Activated naive CD8-positive, alpha-beta T cell treated with anti-CD3 and anti-CD28 coated beads, Interleukin-2, amount 10 ng/mL, durations not matched to agents 7 days and 5 days (primary cell): ENCODE measurements at places on chromosomes 2 and 18. TPM values are rescaled to one million over a fixed set of nuclear protein-coding genes. Genes with fewer than 3 reads are reported as not detected.

The GCG gene
- not detected for total RNA-seq

The CHPF gene
- total RNA-seq: 7.7 TPM

The WNT10A gene
- total RNA-seq: 1.9 TPM

The CAPN14 gene
- 0.17 TPM for total RNA-seq

GRCh38 chr2:207110715-207111114 is 55.0 kb downstream of the KLF7 start:
- H3K27ac ChIP-seq: no peak overlapping the region
- no peak overlapping the region for H3K4me3 ChIP-seq
- no peaks in the 10 kb centered on the region for H3K27me3 ChIP-seq
- H3K4me1 ChIP-seq: peaks cover 18% of the 10 kb centered on the region
- peaks cover 25% of the 10 kb centered on the region for H3K36me3 ChIP-seq
- no peak for DNase-seq

The DCC gene
- not detected for total RNA-seq

The TUBB8B gene
- total RNA-seq: not detected

DNA sequence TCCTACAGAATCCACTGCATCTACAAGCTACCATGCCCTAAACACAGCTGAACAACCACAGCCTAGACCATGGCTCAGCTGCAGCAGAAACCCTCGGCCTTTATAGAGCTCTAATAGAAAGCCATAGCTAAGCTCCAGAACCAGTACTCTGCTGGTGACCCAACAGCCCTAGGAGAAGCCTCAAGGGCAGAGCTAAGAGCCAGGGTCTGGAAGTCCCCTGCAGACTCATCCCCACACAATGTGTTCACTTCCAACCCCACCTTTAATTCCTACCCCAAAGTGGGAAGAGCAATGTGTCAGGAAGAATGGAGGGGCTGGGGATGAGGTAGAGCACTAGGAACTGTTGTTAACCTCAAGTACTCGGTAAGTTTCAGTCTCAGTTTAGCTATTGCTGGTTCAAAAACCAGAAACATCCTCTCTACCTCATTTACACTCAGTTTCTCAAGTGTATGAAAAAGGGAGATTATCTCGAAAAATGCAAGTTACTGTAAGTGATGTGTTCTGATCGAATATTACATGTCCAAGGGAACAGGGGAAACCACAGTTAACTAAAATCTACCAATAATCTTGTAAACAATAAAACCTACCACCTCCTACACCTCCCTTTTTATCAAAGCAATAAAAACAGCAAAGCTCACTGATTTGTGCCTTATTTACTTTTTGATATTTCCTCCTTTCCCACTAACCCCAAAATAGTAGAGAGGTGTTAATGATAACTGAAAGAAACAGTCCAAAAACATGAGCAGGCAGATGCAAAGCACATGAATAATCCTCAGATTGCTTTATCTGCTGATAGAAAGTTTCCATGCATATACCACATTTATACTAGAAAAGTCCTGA is 36.2 kb downstream of the THADA start:
- peaks cover 23% of the 10 kb centered on the region for H3K36me3 ChIP-seq
- no peak for DNase-seq

DNA sequence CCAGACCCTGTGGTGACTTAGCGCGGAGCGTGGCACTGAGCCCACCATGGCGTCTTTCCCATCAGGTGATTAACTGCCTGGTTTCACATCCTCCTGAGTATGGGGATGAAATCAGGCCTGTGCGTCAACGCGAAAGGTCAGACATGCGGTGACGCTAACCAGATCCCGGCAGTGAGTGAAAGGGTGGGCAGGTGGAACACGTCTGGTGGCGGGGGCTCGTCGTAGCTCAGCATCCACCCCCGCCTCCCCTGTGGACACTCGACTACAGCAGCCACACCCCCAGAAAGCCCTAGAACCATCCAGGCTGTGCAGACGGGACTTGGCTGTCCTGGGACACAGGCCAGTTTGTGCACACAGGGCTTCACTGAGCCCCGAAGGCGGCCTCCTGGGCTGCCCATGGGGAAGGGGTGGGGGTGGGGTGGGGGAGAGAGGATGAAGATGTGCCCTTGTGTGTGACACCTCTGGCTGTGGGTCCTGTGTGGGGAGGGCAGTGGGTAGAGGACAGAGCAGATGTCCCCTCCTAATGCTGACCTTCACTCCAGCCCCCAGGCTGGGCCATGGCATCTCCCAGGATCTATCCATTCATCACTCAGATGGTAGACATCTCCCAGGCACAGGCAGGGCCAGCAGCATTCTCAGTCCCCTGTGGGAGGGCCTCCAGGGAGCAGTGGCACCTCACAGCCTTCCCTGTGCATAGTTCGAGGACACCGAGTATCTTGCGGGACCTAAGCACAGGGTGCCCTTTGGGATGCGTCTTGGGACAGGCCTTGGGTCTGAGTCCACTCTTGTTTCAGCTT is 27.5 kb downstream of the RAMP1 start:
- H3K36me3 ChIP-seq: no peaks in the 10 kb centered on the region
- H3K4me1 ChIP-seq: peaks cover 4% of the 10 kb centered on the region
- H3K4me3 ChIP-seq: no peak overlapping the region
- H3K27ac ChIP-seq: no peak overlapping the region

DNA sequence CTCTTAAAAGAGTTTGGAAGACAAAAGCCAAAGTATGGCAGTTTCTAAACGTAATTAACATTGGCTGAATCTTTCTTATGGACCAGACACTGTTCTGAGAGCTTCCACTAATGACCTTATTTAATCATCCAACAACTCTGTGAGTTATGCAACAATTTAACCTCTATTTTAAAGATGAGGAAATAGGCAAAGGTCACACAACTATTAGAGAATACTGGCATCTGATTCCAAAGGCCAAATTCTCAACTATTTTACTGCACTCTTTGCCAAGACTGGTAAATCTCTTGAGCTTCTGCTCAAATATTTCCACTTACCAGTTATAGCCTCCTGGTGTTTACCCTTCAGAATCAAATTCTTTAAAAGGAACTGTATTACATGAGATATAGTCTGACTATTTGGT is 42.1 kb upstream of the ERMN start:
- no peaks in the 10 kb centered on the region for H3K27me3 ChIP-seq
- peaks cover 24% of the 10 kb centered on the region for H3K36me3 ChIP-seq
- peaks cover 25% of the 10 kb centered on the region for H3K4me1 ChIP-seq
- no peak overlapping the region for H3K4me3 ChIP-seq

- peaks cover 19% of the 10 kb centered on the region for H3K36me3 ChIP-seq
- H3K27me3 ChIP-seq: no peaks in the 10 kb centered on the region
- H3K27ac ChIP-seq: no peak overlapping the region
- no peak overlapping the region for H3K4me3 ChIP-seq
- peaks cover 39% of the 10 kb centered on the region for H3K4me1 ChIP-seq
These were observed 201.7 kb upstream of the STON1 start for GRCh38 chr2:48328159-48328809.

DNA sequence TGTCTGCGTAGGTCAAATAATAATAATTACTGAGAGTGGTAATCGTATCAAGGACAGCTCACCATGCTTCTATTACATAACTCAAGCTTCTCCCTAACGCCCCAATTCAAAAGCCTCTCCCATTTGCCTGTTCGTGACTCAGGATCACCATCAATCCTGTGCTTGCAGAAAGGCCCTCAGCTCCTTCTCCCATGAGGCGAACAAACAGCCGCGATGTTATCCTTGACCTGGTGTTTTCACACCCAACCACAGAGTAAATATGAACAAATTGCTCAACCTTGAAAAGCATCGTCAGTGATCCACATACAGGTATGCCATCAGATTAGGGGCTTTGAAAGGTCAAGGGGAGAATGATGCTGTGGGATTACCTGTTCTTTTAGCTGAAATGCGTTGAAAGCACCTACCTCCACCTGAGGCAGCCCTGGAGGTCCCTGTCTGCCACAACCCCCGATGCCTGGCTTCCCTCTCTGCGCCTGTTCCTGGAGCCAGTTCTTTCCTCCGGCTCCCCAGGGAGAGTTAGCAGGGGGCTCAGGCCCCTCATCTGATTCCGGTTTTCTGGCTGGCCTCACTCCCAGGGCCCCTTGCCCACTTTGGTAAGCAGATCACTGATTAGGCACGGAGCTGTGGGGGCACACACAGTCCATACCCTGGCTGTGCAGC is 39.1 kb upstream of the ODC1 start:
- peaks cover 5% of the 10 kb centered on the region for H3K36me3 ChIP-seq
- peak; percentile 12 for DNase-seq
- H3K27ac ChIP-seq: no peak overlapping the region
- peaks cover 35% of the 10 kb centered on the region for H3K27me3 ChIP-seq
- peaks cover 2% of the 10 kb centered on the region for H3K4me1 ChIP-seq

- no peak overlapping the region for H3K4me3 ChIP-seq
- H3K27ac ChIP-seq: no peak overlapping the region
- DNase-seq: no peak
- H3K4me1 ChIP-seq: peaks cover 2% of the 10 kb centered on the region
These were observed 92.8 kb upstream of the TGFA start for GRCh38 chr2:70646420-70646818.

GRCh38 chr18:27142891-27143290 is 42.2 kb downstream of the CHST9 start:
- no peaks in the 10 kb centered on the region for H3K36me3 ChIP-seq
- H3K4me1 ChIP-seq: no peaks in the 10 kb centered on the region
- DNase-seq: no peak
- no peak overlapping the region for H3K27ac ChIP-seq

The KCNK3 gene
- not detected for total RNA-seq

- H3K27me3 ChIP-seq: no peaks in the 10 kb centered on the region
- peaks cover 41% of the 10 kb centered on the region for H3K4me1 ChIP-seq
- peak overlapping the region; percentile 95 for H3K4me3 ChIP-seq
- peaks cover 10% of the 10 kb centered on the region for H3K36me3 ChIP-seq
These were observed 61.3 kb downstream of the TMEM247 start for GRCh38 chr2:46540496-46541331.

DNA sequence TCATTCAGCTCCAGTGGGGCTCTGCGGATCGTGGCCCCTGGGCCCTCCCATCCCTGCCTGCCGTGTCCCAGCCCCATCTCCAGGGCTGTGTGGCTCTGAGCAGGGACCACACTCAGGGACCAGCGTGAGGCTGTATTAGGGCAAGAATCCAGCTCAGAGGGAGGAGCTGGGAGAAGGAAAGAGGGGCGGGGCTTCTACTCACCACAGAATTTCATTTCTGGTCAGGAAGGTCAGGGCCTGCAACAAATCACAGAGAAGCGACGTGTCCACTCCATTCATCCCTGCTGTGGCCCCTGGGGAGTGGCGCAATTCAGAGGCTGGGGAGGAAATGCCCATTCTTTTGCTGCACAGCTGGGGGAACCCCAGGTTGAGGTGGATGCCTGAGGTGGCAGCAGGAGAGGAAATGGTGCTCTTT is 828 bp downstream of the CIB4 start:
- H3K4me3 ChIP-seq: no peak overlapping the region
- no peaks in the 10 kb centered on the region for H3K36me3 ChIP-seq
- no peak overlapping the region for H3K27ac ChIP-seq
- DNase-seq: no peak
- H3K4me1 ChIP-seq: peaks cover 5% of the 10 kb centered on the region
